NCI-H187 treated with DMSO at 0.1 percent for 48 hours (cell line): ENCODE measurements at places on chromosomes 4 and X.

DNA sequence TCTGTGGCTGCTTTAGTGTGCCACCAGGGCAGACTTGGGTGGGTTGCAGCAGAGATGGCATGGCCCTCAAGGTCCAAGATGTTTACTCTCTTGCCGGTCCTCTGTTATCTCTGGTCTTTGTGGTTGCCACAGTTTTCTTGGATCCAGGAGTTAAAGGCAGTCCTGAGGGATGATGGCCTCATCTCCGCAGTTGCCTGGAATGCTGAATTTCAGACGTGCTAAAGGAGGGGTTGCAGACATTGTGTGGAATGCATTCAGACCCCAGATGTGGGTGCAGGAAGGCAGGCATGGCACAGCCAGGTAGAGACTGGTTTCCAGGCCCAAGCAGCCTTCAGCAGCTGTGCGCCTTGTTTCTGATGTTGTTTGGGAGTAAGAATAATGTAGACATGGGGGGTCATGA lies 64.4 kb downstream of the TBL1X start:
- DNase-seq = no peak

DNA sequence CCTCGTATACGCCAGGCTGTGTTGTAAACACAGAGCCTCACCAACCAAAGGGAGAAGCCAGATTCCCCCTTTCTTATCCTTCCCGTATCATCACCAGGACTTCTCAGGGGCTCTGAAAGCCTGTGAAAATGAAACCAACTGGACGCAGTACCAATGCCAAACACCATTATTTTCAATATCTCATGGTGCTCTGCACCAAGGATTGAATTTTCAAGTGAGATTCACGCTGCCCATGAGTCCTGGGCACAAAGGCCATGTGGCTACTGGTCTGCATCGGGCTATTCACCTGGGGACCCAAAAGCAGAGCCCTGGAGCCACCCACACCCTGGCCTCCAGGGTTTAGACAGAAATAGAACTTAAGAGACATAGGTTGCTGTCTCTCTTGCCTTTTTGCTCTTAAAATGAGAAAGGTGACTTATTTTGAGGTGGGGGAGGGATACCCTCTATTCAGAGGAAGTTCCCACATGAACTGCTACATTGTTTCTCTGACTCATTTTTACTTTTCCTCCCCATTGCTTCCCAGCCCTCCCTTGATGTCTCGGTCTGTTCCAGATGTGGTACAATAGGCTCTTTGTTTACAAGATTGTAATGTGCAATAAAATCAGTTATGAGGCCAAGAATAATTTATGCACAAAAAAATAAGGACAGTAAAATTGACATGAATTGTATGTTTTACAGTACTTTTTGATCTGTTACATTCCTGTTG lies 55.4 kb downstream of the MAML3 start:
- no peak for DNase-seq

DNA sequence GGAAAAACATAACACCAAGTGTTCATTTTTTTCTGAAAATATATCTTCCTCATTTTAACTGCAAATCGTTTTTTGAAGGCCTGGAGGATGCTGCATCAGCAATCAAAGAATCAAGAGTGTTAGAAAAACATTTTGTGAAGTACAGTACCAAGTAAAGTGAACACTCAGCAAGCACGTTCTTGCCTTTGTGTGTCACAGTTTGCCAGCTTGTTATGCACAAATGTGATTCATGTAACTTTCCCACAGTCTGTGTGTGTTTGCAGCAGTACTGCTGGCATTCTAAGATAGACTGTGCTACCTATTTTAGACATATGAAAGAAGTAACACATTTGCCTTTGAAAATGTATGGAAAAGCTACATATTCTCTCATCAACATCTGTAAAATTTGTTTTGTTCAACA lies 1617.7 kb downstream of the RPA4 start:
- no peak for DNase-seq

DNA sequence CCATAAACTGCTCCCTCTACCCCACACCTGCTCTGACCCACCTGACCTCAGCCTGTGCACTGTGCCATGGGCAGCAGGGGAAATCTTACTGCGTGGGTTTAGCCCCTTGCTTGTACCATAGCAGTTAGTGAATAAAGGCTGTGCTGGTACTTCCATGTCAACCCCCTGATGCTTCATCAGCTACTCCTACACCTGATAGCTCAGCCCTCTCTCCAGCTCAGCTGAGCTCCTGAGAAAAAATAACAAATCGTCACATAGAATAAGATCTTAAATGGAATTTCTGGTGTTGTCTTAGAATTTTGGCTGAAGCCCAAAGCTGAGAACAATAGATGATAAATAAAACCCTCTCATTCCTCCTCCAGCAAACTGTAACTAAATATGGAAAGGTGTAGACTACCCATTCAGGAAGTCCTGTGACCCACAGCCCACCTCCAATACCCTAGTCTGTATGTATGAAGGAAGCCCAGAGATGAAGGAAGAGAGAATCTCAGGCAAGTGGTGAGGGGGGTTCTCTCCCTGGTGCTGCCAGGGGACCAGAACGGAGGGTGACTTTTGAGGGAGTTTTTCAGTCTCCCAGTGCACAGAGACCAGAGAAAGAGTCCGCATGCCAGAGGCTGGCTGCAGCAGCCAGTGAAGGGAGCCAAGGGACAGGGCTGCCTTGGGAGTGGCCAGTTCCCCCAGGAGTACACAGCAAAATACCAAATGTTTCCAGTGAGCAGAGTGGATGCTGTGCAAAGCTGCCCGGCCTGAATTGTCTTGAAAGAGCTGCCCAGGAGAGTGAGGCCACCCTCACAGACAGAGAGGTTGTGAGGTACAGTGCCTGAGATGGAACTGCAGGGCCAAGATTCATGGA lies 227.3 kb downstream of the QDPR start:
- no peak for DNase-seq

DNA sequence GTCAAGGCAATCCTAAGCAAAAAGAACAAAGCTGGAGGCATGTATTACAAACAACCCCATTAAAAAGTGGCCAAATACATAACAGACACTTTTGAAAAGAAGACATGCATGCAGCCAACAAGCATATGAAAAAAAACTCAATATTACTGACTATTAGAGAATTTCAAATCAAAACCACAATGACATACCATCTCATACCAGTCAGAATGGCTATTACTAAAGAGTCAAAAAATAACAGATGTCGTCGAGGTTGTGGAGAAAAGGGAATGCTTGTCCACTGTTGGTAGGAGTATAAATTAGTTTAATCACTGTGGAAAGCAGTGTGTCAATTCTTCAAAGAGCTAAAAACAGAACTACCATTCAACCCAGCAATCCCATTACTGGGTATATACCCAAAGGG lies 604.6 kb upstream of the GRIA3 start:
- DNase-seq = no peak

- DNase-seq = no peak
These were observed 332.1 kb downstream of the ASMT start for GRCh38 chrX:1946974-1947373.

DNA sequence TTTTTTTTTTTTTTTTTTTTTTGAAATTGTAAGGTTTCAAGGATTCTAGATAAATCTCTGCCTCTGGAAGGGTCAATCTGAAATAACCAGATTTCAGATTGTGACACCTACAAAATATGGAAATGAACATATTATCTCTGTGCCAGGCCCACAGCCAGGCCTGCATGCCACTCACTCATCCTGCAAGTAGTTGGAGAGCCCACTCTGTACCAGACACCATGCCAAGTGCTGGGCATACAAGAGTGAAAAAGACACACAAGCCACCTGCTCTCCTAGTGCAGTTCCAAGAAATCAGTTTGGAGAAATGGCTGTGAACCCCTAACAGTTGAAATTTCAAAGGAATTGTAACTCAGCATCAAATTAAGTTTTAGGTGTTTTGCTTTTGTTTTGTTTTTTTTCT lies 145.9 kb upstream of the NOCT start:
- no peak for DNase-seq

GRCh38 chr4:182874304-182874751 lies 42.9 kb downstream of the DCTD start:
- DNase-seq = no peak

DNA sequence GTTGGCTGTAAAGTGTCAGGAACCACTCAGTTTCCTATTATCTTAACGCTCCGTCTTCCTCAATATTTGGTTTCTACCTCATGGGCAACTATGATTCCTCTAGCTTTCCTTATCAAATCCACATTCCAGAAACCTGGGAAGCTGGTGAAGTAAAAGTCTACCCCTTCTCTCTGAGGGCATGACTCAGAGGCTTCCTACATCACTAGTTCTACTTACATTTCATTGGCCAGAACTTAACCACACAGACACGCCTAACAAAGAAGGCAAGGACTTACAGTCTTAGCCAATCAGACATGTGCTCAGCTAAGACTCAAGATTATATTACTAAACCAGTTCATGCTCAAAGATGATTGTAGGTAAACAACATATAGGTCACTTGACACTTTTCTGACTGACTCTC lies 30.4 kb downstream of the COX7B2 start:
- DNase-seq = no peak

DNA sequence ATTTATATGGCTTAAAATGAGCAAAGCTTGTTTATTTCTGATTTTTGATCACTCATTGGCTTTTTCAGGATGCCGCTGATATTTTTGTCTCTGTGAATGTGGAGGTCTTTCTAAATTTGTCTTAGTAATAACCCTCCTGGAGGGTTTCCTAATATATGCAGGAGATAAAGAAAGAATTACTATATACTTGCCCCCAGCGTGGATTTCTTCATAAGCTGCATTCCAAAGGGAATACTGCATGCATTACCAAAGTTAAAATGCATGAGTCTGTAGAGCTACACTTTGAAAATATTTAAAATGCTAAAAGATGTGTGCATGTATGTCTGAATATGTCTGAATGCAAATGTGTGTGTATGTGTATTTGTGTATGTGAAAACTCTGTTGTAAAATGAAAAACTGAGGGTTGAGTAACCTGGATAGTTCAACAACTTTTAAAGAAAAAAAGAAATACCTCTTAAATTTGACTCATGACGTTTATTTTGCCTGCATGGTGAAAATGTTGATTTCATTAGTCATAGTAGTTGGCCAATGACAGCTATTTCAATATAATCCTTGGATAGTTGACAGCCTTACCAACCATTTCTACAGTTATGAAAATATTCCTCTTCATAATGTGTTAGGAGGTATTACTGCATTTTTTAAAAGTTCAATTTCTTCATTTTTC lies 113.2 kb upstream of the ZNF827 start:
- no peak for DNase-seq
